CD4-positive, alpha-beta T cell (primary cell): ENCODE measurements at places on chromosomes 3 and 15.

- no peaks in the 10 kb centered on the region for H3K4me1 ChIP-seq
- no peak for DNase-seq
- no peaks in the 10 kb centered on the region for H3K27me3 ChIP-seq
- H3K27ac ChIP-seq: no peak overlapping the region
- H3K36me3 ChIP-seq: no peaks in the 10 kb centered on the region
These were observed 301.0 kb upstream of the UMPS start for GRCh38 chr3:124429129-124429815.

DNA sequence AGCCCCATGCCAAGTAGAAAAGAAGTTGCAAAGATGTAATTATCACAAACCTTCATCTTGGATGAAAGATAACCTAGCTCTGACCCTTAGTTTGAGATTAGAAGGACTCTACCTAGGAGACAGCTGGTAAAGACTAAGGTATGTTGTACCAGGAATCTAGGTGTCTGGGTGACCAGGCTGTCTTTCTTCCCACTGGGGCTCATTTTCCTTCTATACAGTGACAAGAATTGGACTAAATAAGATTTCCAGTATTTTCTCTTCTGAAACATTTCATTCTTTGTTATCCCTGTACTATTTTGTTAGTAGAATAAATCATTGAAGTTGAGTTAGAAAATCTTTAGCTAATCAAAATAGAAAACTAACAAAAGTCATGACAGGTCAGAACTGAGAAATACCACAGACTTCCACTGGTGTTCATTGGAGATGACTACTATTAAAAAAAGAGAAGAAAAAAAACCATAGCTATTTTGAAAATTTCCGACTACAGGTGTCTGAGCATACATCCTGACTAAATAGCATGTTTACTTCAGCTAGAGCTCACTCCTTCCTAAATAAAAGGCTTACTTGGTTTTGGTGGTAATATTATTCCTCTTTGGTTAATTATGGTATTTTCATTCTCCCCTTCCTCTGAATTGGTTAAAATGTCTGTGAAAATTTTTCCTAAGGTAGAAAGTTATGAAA, 10.1 kb downstream of the TGFBR2 start:
- peak overlapping the region; percentile 24 for H3K4me3 ChIP-seq
- peaks cover 66% of the 10 kb centered on the region for H3K4me1 ChIP-seq
- H3K27me3 ChIP-seq: no peaks in the 10 kb centered on the region
- H3K27ac ChIP-seq: peak overlapping the region; percentile 49
- peaks cover 7% of the 10 kb centered on the region for H3K36me3 ChIP-seq

DNA sequence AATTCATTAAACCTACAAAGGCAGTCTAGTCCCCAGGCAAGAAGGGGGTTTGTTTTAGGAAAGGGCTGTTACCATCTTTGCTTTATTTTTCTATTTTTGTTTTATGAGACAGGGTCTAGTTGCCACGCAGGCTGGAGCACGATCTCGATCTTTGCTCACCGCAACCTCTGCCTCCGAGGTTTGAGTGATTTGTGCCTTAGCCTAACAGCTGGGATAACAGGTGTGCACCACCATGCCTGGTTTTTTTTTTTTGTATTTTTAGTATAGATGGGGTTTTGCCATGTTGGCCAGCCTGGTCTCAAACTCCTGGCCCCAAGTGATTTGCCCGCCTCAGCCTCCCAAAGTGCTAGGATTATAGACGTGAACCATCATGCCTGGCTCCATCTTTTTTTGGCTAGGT, 4.9 kb downstream of the HIGD1A start:
- H3K27me3 ChIP-seq: no peaks in the 10 kb centered on the region
- no peak overlapping the region for H3K4me3 ChIP-seq
- no peaks in the 10 kb centered on the region for H3K36me3 ChIP-seq
- H3K27ac ChIP-seq: no peak overlapping the region

GRCh38 chr3:141352262-141352984, 15.9 kb upstream of the ZBTB38 start:
- no peak overlapping the region for H3K27ac ChIP-seq

DNA sequence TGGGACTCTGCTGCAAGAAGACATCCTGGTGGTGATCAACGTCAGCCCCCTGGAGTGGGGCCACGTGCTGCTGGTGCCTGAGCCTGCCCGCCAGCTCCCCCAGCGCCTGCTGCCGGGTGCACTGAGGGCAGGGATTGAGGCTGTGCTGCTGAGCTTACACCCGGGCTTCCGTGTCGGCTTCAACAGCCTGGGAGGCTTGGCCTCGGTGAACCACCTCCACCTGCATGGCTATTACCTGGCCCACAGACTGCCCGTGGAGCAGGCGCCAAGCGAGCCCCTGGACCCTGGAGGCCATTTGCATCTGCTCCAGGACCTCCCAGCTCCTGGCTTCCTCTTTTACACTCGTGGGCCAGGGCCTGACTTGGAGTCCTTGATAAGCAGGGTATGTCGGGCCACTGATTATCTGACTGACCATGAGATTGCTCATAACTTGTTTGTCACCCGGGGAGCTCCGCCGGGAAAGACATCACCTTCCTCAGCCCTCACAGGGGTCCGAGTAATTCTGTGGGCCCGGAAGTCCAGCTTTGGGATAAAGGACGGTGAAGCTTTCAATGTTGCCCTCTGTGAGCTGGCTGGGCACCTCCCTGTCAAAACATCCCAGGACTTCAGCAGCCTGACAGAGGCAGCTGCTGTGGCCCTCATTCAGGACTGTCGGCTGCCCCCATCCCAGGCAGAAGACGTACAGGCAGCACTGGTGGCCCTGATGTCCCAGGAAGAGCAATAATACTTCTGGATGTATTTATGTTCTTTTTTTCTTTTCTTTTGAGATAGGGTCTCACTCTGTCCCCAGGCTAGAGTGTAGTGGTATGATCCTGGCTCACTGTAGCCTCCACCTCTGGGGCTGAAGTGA, 7.6 kb downstream of the GDPGP1 start:
- no peak for DNase-seq
- peaks cover 31% of the 10 kb centered on the region for H3K36me3 ChIP-seq
- no peak overlapping the region for H3K27ac ChIP-seq

- DNase-seq: no peak
- no peak overlapping the region for H3K4me3 ChIP-seq
- H3K4me1 ChIP-seq: peaks cover 19% of the 10 kb centered on the region
These were observed 30.2 kb downstream of the MUC20 start for GRCh38 chr3:195750797-195751520.

- H3K27ac ChIP-seq: no peak overlapping the region
- no peak overlapping the region for H3K4me3 ChIP-seq
- no peaks in the 10 kb centered on the region for H3K27me3 ChIP-seq
- no peak for DNase-seq
- peaks cover 2% of the 10 kb centered on the region for H3K4me1 ChIP-seq
- H3K36me3 ChIP-seq: peaks cover 92% of the 10 kb centered on the region
These were observed 8.4 kb downstream of the TMEM43 start for GRCh38 chr3:14133188-14133800.

DNA sequence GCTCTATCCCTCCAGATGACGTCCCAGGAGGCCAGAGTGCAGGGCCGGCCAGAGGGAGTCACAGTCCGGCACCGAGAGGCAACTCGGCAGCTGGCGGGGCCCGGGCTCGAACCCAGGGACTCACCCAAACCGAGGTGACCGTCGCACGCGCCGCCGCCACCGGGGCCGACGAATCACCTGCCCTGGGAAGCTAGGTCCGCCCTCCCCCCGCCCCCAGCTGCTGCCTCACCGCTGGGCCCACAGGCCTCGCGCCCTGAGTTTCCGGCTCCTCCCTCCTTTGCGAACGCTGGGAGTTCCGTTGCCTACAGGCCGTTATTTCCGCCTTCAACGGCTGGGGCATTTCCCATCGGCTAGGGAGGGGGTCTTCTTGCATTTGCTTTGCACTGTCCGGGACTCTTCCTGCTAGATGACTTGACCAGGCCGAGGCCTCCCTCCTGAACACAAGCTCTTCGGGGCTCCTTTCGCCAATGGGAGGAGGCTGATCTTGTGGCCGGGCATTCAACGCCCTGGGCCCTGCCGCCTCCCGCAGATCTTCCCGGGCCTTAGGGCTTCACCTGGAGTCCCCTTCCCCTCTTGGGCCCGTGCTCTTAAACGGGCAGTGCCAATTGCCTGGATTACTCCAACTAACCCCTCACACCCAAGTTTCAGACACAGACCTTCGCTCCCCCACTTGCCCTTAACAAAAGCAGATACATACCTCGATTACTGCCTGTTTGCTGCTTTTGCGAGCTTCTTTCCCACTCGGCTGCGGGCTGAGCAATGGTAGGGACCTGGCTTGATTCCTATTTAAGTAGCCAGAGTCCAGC, at the start of gene SNUPN:
Gene SNUPN (minus strand): TSS at position 184 of the 806 bp plus-strand sequence. CDS start 4,674 bp downstream, outside the sequence.
- peak within 1 kb of the TSS; percentile 95 for H3K27ac ChIP-seq
- H3K36me3 ChIP-seq: peaks cover under 1% of the 10 kb centered on the region
- H3K27me3 ChIP-seq: no peaks in the 10 kb centered on the region

GRCh38 chr3:130462089-130462488, 54.9 kb upstream of the COL6A6 start:
- no peak for DNase-seq
- no peaks in the 10 kb centered on the region for H3K4me1 ChIP-seq
- H3K4me3 ChIP-seq: no peak overlapping the region
- H3K27ac ChIP-seq: no peak overlapping the region
- H3K27me3 ChIP-seq: peaks cover 18% of the 10 kb centered on the region
- H3K36me3 ChIP-seq: no peaks in the 10 kb centered on the region

DNA sequence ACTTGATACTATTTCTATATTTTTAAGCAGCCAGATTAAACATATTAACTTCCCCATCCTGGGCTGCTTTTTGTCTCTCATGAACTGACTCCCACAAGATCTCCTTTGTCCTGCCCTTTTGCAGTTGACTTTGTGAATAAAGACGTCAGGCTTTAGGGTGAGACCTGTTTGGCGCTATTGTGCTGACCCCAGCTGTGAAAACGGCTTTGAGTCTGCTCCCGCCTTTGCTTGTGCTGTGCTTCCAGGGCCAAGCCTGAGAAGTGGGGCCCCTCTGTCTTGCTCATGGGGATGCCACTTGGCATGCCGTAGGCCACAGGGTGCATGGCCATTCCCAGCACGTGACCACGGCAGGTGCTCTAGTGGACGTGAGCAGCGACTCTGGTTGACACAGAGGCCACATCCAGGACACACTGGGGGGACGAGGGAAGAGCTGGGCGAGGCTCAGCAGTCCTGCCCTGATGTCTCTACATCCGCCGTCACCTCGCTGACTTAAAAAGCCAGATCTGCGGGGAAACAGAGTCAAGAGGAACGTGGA, 268.9 kb upstream of the LYSMD4 start:
- no peaks in the 10 kb centered on the region for H3K36me3 ChIP-seq
- H3K27me3 ChIP-seq: no peaks in the 10 kb centered on the region
- no peak overlapping the region for H3K27ac ChIP-seq
- DNase-seq: no peak
